ENCODE measurements at places on chromosomes 16 and 17. TPM values are rescaled to one million over a fixed set of nuclear protein-coding genes. Genes with fewer than 3 reads are reported as not detected.
A peak's percentile ranks its signal among the peaks of the same experiment; 100 is the strongest.

Gene MGAT5B
- total RNA-seq: 0.77 TPM

GRCh38 chr17:1273492-1274244 is 3.4 kb downstream of the BHLHA9 start:
- H3K4me3 ChIP-seq: no peak overlapping the region
- DNase-seq: no peak
- no peaks in the 10 kb centered on the region for H3K36me3 ChIP-seq
- peaks cover 13% of the 10 kb centered on the region for H3K4me1 ChIP-seq
- H3K27ac ChIP-seq: no peak overlapping the region

- peaks cover 85% of the 10 kb centered on the region for H3K4me1 ChIP-seq
- no peak overlapping the region for H3K4me3 ChIP-seq
- H3K27me3 ChIP-seq: no peaks in the 10 kb centered on the region
These were observed 24.9 kb downstream of the ACSF3 start for GRCh38 chr16:89118361-89119165.

GRCh38 chr16:19294156-19294649 is 8.7 kb downstream of the CLEC19A start:
- H3K4me1 ChIP-seq: no peaks in the 10 kb centered on the region
- no peak for DNase-seq
- H3K27me3 ChIP-seq: no peaks in the 10 kb centered on the region
- no peaks in the 10 kb centered on the region for H3K36me3 ChIP-seq
- no peak overlapping the region for H3K27ac ChIP-seq

GRCh38 chr17:27554911-27555310 is 76.1 kb upstream of the LGALS9 start:
- DNase-seq: no peak
- peaks cover 17% of the 10 kb centered on the region for H3K36me3 ChIP-seq
- H3K4me1 ChIP-seq: no peaks in the 10 kb centered on the region

DNA sequence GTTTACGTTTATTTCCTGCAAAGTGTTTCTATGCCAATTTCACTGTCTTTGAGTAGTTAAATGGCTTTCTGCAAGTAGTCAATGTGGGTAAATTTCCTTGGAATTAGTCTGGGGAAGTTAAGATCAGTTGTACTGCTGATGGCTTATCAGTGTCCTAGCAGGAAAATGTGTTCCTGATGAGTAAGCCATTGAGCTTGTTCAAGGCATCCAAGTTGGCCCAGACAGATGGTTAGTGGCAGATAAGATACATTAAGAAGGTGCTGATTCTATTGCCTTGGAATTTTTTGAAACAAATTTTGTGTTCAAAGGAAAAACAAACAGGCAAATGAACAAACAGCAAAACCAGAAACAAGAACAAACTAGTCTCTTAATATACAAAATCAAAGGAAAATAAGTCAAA is 258.4 kb downstream of the MAP2K6 start:
- no peaks in the 10 kb centered on the region for H3K36me3 ChIP-seq
- DNase-seq: no peak
- no peaks in the 10 kb centered on the region for H3K4me1 ChIP-seq
- H3K4me3 ChIP-seq: no peak overlapping the region

GRCh38 chr16:73365016-73365551 is 317.2 kb upstream of the ZFHX3 start:
- no peaks in the 10 kb centered on the region for H3K4me1 ChIP-seq
- no peak overlapping the region for H3K27ac ChIP-seq
- no peak overlapping the region for H3K4me3 ChIP-seq
- H3K36me3 ChIP-seq: no peaks in the 10 kb centered on the region
- no peaks in the 10 kb centered on the region for H3K27me3 ChIP-seq
- DNase-seq: no peak

- no peak overlapping the region for H3K4me3 ChIP-seq
- H3K27ac ChIP-seq: no peak overlapping the region
- no peaks in the 10 kb centered on the region for H3K36me3 ChIP-seq
- no peaks in the 10 kb centered on the region for H3K4me1 ChIP-seq
- DNase-seq: no peak
- H3K27me3 ChIP-seq: peaks cover 17% of the 10 kb centered on the region
These were observed 142.4 kb downstream of the CYLD start for GRCh38 chr16:50884066-50884860.

GRCh38 chr16:28180655-28181460 is 30.9 kb downstream of the XPO6 start:
- no peaks in the 10 kb centered on the region for H3K27me3 ChIP-seq
- peak overlapping the region; percentile 52 for H3K27ac ChIP-seq
- H3K36me3 ChIP-seq: peaks cover 43% of the 10 kb centered on the region
- H3K4me3 ChIP-seq: no peak overlapping the region
- no peak for DNase-seq
- H3K4me1 ChIP-seq: peaks cover 57% of the 10 kb centered on the region

DNA sequence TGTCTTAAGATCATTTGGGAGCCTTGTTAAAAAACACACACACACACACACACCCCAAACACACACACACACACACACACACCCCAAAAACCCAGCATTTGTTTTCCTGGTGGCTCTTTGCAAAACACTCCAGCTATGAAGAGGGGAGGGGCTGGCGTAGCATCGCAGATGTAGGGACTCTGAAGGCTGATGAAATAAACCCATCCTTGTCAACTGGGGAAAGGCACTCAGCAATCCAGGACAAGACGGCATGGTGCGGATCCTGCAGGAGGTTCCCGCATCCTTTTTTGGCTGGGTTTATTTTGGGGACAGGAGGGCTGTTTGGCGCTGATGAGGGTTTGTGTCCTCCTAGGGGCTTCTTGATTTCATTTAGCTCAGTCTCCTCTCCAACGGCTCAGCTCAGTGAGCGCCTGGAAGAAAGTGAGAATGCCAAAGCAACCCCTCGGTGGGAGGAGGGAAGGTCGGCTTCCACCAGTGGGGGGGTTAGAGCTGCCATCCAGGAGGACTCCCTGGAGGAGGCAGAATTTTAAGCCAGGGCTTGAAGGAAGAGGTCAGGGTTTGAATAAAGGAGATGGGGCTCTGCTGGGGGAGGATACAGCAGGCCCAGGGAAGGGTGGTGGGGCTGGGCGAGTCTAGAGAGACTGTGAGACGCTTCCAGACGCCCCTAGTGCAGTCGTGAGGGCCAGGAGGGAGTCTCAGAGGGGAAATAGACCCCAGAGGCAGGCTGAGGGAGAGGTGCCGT is 12.4 kb upstream of the GSE1 start:
- H3K4me3 ChIP-seq: no peak overlapping the region
- no peaks in the 10 kb centered on the region for H3K4me1 ChIP-seq
- no peak for DNase-seq
- no peak overlapping the region for H3K27ac ChIP-seq
- no peaks in the 10 kb centered on the region for H3K36me3 ChIP-seq

DNA sequence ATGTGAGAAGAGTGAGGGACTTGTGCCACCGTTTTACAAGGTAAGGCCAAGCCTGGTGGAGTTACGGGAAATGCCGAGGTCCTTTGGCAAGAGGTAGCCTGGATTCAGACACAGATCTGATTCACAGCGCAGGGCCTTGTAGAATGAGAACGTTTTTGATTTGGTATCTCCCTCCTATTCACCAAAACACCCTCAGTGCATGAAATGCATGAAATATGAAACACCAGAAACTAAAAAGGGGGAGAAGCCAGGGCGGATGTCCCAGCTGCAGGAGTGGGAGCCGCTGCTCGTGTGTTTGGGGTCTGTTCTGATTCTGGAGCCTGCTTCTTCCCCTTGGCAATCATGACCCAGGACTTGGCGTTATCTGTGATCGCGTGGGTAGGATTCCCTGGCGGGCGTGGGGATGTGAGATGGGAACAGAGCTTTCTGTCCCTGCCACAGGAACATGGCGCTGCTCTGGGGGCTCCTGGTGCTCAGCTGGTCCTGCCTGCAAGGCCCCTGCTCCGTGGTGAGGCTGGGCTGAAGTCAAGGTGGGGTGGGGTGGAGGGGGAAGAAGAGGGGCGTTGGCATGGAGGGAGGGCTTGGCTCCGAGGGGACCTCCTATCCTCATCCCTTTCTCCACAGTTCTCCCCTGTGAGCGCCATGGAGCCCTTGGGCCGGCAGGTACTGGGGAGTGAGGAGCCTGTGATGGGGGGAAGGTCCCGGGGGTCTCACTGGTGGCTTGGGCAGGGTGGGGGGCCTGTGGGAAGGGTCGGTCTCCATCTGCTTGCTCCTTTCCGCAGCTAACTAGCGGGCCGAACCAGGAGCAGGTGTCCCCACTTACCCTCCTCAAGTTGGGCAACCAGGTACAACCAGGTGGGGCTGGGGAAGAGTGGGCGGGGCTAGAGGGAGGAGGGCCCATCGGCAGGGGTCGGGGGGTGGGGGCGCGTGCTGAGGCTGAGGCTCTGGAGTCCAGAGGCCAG is 2.2 kb downstream of the SERPINF2 start:
- H3K36me3 ChIP-seq: no peaks in the 10 kb centered on the region
- H3K27me3 ChIP-seq: no peaks in the 10 kb centered on the region
- no peaks in the 10 kb centered on the region for H3K4me1 ChIP-seq
- H3K27ac ChIP-seq: no peak overlapping the region

All from CD4-positive, alpha-beta T cell (primary cell).